ENCODE measurements at places on chromosomes 4 and X.

- no peak for DNase-seq
These were observed 203.9 kb upstream of the GRID2 start for GRCh38 chr4:92099861-92100260.

GRCh38 chrX:109774136-109774535 lies 41.1 kb upstream of the ACSL4 start:
- DNase-seq: no peak

DNA sequence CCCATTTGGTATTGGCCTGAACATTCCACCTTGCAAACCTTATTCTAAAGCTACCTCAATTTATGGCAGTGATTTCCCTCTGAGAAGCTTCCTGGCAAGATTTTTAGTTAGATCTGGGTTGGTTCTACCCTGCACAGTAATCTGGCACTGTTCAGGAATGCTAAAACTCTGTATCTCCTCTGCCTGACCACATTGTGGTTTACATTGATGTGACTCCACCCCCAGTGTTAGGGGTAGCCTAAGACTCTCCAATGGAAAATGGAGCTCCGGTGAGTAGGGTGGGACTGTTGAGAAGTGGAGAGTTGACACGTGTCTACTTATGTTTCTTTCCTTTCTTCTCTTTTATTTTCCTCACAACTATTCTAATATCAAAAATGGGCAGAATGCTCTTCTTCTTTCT lies 45.4 kb downstream of the BMPR1B start:
- no peak for DNase-seq

DNA sequence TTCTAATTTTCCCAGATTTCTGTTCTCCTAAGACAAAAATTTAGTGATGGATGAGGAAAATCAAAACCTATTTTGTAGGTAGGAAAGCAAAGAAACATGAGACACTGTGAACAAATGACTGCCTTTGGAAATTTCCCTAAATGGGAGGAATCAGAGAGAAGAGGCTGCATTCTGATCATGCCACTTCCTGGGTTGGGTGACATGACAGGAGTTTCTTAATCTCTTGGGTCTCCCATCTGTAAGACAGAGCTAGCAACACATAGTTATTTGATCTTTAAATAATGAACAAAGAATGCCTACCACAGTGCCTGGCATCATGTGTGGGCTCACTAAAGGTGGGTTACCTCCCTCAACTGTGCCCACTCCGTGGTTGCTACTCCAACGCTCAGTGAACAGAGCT lies 57.1 kb downstream of the CCDC149 start:
- DNase-seq: no peak

- DNase-seq: no peak
These were observed 127.3 kb downstream of the TMA16 start for GRCh38 chr4:163621821-163622220.

- DNase-seq: no peak
These were observed 608.0 kb downstream of the TLL1 start for GRCh38 chr4:166481055-166481454.

DNA sequence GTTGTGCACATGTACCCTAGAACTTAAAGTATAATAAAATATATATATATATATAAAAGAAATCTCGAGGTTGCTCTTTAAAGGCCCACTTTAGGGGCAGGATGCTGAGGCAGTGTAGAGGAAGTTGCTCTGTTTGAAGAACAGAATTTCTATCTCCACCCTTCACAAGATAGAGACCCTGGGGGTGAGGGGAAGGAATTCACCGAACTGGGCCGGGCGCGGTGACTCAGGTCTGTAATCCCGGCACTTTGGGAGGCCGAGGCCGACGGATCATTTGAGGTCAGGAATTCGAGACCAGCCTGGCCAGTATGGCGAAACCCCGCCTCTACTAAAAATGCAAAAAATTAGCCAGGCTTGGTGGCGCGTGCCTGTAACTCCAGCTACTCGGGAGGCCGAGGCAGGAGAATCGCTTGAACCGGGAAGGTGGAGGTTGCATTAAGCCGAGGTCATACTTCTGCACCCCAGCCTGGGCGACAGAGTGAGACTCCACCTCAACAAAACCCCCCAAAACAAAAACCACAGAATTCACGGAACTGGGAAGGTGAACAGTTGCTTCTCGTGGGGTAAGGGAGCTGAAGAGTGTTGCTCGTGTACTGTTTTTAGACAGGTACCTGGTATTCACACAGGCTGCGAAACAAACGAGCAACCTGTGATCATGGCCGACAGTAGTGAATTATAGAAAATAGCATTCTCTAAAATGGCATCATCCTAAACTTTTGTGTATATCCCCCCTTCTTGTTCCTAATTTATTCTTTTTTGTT lies 6.2 kb downstream of the PLAC8 start:
- no peak for DNase-seq

DNA sequence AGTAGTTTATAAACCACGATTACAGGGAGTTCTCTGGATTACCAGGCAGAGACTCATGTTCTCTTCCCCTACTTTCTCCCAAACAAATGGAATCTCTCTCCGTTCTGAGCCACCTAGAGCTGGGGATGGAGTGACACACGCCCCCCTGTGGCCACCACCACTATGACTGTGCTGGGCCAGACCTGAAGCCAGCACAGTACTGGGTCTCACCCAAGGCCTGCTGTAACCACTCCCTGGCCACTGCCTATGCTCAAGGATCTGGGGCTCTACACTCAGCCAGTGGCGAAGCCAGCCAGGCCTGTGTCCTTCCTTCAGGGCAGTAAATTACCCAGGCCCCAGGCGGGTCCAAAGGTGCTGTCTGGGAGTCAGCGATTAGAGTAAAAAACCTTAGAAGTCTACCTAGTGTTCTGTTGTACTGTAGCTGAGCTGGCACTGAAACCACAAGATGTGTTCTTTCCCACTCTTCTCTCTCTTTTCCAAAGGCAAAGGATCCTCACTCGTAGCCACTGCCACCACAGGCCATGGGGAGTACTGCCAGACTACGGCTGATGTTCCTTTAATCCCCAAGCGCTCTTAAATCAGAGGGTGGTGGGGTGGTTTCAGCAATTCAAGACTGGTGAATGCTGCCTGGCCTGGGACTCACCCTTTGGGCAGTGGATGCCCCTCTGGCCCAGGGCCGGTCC lies 412.2 kb upstream of the ARX start:
- DNase-seq: no peak

DNA sequence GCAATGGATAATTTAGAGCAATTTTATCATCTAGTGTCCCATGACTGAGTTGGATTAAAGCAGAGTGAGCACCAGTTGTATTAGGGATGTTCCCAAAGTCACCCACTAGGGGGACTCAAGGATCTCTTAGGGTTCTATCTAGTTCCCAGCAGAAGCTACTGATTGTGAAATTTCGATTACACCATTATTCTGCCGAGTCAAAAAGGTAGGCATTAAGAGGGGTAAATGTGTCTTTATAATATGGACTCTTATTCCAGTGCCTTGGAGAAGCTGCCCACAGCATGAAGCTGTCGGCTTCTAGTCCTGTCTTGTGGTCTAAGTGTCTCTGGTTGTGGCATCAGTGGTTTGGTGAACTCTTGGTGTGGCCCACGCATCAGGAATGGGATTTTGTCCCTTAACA lies 53.3 kb downstream of the RGS12 start:
- DNase-seq: peak; percentile 78

DNA sequence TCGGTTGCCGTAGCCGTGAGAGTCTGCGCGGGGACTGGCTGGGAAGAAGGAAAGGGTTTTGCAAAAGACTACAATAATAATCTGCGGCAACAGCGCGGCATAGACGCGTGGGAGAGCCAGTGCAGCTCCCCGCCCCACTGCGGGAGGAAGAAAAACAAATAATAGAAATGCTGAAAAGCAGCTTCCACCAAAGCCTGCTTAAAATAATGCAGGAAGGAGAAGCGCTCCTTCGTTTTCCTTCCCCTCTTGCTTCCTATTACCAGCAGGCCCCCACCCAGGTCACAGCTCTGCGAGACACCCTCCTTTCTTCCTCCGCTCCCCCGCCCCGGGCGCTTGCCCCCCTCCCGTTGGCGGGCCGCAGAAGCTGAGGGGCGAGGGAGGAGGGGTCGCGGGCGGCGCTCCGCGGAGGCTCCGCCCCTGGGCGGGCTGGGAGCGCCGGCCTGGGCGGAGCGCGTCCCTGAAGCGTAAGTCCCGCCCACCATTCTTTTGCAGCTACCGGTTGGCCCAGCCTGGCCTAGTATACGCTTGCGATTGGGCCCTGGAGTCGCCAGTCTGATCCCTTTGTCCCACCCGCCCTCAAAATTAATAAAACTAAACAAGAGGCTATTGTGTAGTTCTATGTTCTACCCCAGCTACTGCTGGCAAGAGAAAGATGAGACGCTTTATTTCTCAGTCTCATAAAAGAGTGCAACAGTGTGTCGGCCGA lies 636 bp upstream of the AMOT start:
- DNase-seq: peak; percentile 93

GRCh38 chr4:123825596-123826291 lies 429.1 kb downstream of the SPRY1 start:
- DNase-seq: no peak

- peak; percentile 64 for DNase-seq
These were observed 217.9 kb downstream of the CENPC start for GRCh38 chr4:67327245-67328017.

- no peak for DNase-seq
These were observed 404 bp downstream of the PPP2R3B start for GRCh38 chrX:386239-386767.

- DNase-seq: no peak
These were observed 159.0 kb downstream of the GASK1B start for GRCh38 chr4:158013858-158014257.

GRCh38 chr4:56537147-56537546 lies 31.6 kb downstream of the ARL9 start:
- DNase-seq: no peak

DNA sequence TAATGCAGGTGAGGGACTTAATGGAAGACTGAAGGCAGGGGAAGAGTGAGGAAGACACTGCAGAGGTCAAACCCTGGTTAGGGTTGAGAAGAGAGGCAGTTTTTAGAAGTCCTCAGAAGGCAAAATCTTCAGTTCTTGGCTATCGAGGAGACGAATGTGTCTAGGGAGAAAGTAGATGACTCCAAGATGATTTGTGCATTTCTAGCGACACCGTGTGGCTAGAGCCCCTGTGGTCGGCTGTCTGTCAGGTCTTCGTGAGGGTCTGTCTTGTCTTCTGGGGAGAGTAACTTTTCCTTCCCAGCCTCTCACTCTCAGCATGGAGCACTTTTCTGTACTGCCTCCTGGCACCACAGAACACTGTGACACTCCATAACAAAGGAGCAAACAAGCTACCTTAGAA lies 458.1 kb downstream of the STIM2 start:
- DNase-seq: peak; percentile 18

- DNase-seq: no peak
These were observed 68.0 kb upstream of the NR3C2 start for GRCh38 chr4:148510211-148510610.

DNA sequence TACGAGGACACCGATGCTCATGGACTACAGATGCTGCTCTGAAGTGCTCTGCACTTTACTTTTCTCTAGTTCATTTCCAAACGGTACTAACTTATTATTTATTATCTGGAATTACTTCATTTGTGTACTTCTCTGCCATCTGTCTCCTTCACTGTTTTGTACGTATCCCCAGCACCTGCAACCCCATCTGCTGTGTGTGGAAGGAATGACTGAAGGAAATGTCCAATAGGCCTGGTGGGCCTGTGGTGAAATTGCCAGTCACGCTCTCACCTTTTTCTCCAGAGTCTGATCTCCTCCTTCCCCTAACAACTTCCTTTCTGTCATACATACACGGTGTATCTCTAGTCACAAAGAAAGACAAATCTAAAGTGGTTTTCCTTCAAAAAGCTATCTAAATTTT lies 12.9 kb downstream of the TMEM154 start:
- no peak for DNase-seq

DNA sequence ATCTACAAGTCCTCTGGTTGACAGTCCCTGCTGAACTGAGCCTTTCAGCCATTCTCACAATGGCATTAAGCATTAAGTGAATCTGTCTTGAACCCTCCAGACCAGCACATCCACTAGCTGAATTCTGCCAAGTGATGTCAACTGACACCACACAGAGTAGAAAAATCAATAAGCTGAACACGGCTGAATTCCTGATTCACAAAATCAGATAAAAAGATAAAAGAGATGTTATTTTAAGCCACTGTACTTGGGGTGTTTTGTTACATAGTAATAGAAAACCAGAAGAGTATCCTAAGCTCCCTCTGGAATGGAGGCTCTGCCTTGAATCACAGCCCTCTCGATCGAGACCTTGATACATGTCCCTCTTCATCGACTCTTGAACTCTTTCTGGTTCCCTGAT lies 336.5 kb downstream of the DMD start:
- DNase-seq: no peak

DNA sequence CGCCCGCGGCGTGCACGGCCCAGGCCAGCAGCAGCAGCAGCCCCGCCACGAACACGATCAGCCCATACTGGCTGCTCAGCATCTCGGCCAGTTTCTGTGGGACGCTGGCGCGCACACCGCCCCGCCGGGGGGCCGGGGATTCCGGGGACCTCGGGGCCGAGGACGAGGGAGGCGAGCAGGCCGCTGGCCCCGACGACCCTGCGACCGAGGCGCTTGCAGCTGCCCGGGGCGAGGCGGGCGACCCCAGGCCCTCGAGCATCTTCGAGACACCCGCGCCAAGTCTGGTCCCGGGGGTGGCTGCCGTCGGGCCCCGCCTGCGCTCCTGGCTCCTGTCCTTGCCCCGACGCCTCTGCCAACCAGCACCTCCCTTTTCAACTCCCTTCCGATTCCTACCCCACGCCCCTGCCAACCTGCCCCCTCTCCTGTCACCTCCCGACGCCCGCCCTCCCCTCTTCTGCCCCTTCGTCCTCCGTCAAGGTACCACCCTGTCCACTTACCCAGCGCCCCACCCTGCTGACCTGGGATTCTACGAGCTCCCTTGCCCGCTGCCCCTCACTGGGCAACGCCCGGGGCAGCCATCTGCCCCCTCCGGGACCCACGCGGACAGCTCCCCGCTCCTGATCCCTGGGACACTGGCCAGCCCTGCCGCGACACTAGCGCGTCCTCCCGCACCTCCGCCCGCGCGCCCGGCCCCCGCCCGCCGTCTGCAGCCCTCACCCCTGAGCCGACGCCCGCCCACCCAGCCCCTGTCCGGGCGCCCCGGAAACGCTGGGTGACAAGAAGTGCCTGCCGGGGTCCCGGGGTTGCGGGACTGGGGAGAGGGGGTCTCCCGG lies at the start of gene OTOP1:
TSS of gene OTOP1 (minus strand) at position 324 of the 833 bp plus-strand sequence. CDS start at position 259, 65 bp downstream.
- DNase-seq: no peak

DNA sequence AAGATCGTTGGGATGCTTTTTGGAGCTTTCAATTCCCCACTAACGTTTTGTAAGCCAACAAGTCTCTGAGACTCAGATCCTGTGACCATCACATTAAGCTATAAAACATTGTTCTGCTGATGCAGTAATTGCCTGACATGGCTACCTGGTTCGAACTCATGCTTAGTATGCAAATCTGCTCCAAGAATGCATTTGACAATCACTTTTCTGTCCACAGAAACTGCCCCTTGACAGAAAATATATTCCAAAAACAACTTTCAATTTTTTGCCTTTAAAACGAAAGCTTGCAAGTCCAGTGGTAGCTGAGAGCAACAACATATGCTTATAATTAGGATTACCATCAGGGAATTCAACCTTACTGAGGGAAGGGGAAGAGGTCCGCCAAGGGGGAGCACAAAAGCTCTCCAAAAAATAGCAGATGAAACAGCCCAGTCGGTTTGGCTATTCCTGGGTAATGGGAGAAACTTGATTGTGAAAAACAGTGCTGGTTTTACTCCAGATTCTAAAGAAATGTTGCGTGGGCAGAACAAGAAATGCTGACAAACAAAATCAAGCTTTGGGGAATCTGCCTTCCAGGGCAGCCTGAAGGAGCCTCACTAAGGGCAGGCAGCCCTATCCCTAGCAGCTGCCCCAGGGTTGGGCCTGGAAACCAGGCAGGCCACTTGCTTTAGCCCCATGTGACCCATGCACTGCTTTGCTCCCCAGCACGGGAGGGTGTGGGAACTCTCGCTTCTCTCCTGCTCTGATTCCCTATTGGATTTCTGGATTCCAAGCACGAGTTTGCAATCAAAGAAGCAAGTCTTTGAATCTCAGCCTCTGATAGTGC lies 160.7 kb upstream of the LDB2 start:
- DNase-seq: no peak
